ENCODE measurements at places on chromosomes 3 and 15. TPM values are rescaled to one million over a fixed set of nuclear protein-coding genes. Genes with fewer than 3 reads are reported as not detected.

- no peak for DNase-seq
Observed at GRCh38 chr3:154398084-154398967, 31.7 kb downstream of the GPR149 start.

GRCh38 chr3:17136136-17136721, 251.5 kb downstream of the PLCL2 start:
- DNase-seq, result no peak

GRCh38 chr3:177429771-177430170, 232.5 kb upstream of the TBL1XR1 start:
- DNase-seq, result no peak

GRCh38 chr15:55164284-55164683, 32.5 kb downstream of the RSL24D1 start:
- no peak for DNase-seq

GRCh38 chr3:177290633-177291032, 93.4 kb upstream of the TBL1XR1 start:
- DNase-seq, result no peak

DNA sequence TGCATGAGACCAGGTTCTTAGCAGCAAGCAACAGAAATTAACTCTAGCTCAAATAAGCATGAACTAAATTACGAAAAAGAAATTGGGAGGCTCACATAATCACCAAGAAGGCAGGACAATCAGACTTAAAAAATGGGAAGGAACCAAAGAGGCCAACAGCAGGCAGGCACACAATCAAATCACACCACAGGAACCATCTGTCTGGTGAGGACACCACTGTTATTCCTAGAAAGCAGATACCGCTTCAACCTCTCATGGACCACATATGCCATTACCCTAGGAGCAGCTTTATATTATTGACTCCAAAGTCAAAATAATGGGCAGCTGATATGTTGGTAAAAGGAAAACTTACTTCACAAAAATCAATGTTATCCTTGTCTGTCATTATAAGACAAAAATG, 51.6 kb downstream of the SUCLG2 start:
- no peak for DNase-seq

The GOLGA8S gene
- total RNA-seq, result 1.1 TPM

- DNase-seq, result no peak
Observed at GRCh38 chr3:65723011-65723410, 315.7 kb downstream of the MAGI1 start.

GRCh38 chr15:45891766-45892165, 256.9 kb downstream of the SQOR start:
- DNase-seq, result no peak

DNA sequence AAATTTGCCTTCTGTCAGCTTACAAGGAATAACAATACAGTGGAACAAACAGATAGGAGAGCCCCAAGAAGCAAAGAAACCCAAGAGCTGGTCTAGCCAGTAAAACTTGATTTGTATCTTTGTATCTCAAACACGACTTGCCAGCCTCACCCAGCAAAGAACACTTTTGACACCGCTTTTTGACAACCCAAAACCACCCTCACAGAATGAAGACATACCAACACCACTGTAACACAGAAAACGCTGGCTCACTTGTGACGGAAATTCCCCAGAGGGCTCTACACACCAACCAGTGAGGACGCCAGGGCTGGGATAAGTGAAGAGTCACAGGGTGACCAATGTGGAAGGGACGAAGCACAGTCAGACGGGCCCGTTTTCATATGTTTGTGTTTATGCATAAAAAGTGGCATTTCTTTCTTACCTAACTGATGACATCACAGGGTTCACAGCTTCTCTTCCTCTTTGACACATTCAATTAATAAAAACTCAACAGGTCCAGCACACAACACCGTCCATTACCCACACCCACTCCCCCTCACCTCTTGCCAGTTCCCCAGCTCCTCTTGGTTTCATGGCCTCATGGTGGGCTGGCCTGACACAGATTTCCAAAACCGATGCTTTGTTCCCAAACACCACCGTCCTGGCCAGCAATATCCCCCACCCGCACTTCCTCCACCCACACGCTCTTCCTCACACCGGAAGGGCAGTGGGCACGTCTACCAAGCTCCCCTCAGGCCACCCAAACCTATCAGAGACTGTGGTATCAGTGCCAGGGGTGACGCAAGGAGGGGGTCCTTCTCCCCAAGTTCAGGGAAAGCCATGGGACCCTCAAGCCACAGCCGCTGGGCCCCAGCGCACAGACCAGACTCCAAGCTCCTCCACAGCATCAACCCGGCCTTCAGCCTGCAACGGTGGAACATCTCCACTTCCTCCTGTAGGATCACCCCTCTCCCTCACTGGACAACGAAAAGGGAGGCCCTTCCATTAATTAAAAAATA, 94.2 kb downstream of the ADAMTS17 start:
- peak; percentile 50 for DNase-seq

The PLAAT1 gene
- 9.2 TPM for total RNA-seq

DNA sequence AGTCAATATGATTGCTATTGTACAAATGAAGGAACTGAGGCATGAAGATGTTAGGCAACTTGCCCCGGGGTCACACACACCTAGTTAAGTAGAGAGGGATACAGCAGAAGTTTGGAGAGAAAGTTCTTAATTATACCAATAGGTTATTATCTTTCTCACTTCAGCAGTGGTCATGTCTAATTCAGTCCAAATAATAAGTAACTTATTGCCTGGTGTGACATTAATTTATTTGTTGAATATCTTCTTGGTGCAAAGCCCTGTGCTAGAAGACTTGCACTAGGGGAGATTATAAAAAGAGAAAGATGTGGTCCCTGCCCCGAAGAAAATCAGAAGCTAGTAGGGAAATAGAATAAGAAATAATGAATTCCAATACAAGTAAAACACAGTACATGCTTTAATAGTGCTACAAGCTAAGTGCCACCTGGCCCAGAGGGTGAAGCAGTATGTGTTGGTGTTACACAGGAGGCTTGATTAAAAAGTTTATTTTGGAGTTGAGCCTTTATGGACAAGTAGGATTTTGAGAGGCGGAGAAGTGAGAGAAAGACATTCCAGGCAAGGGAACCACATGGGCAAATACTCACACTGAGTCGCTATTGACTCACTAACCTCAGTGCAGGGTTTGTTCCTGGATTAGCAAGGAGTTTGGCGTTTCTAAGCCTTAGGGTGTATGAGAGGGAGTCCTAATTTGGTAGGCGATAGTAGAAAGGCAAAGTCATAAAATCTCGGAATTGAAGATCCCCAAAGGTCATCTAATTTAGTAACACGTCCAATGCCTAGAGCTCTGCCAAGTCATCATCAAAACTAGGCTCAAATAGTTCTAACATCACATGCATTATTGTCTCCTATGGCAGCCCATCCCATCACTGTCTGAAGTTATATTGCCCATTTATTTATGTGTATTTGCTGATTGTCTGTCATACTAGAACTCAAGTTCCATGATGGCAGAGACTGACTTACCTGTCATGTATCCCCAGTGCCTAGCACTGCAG, 19.2 kb upstream of the GSK3B start:
- DNase-seq, result no peak

GRCh38 chr3:65979731-65980130, 59.0 kb downstream of the MAGI1 start:
- no peak for DNase-seq

The TIGIT gene
- 0.32 TPM for total RNA-seq

GRCh38 chr3:52004163-52004787, 8.6 kb upstream of the RPL29 start:
- DNase-seq, result no peak

GRCh38 chr15:60740787-60741354, 261.9 kb upstream of the ICE2 start:
- no peak for DNase-seq

DNA sequence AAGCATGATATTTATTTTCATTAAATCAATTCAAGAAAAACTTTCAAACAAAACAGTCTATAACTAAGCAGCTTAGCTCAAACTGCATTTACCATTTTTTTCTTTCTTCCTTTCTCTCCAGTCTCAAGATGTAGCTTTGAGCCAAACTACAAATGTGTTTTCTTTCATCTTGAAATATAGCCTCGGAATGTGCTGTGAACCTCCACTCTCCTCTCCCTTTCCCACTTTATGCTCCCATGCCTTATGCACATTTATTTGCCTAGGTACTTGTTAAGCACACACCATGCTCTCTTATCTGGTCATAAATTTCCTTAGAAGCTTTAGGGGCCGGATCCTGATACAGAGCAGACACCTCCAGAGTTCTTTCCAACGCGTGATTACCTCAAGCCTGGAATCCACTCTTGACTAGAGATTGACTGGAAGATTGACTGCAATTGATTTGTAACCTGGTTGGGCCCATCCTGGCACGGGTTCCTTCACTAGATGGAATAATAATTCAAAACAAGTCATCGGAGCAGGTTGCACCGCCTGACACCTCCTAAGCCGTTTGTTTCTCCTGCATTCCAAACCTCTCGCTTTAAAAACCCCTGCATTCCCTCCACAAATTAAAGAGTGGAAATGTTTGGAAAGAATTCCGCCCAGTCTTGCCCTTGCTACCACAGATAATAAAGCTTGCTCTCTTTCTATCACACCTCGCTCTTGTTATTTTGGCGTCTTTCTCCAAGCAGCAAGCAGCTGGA, 344.7 kb downstream of the CHL1 start:
- DNase-seq, result no peak

The SHF gene
- total RNA-seq, result 4.2 TPM

GRCh38 chr15:92920595-92921161, 20.6 kb downstream of the CHD2 start:
- no peak for DNase-seq
